Renal pelvis (tissue), 12 donors: ENCODE measurements at places on chromosomes 11 and 22.

DNA sequence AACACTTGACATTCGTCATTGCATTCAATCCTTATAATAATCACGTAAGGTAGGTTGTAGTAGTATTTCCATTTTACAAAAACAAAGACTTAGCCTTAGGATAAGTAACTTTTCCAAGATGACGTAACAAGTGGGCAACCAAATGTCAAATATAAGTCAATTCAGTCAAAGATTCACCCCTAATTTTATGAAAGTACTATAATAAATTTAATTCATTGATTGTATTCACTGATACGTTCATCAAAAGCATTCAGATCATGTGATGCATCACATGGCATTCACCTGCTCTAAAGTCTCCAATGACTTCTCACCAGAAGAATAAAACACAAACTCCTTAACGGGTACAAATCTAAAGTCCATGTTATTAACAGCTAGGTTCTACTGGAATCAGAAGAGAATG, 2.1 kb downstream of the KIF18A start:
- no peak for DNase-seq

- no peak for DNase-seq
These were observed 15.1 kb downstream of the PATE2 start for GRCh38 chr11:125763483-125763882.

GRCh38 chr11:128804481-128804880, 62.6 kb downstream of the KCNJ1 start:
- DNase-seq: no peak

DNA sequence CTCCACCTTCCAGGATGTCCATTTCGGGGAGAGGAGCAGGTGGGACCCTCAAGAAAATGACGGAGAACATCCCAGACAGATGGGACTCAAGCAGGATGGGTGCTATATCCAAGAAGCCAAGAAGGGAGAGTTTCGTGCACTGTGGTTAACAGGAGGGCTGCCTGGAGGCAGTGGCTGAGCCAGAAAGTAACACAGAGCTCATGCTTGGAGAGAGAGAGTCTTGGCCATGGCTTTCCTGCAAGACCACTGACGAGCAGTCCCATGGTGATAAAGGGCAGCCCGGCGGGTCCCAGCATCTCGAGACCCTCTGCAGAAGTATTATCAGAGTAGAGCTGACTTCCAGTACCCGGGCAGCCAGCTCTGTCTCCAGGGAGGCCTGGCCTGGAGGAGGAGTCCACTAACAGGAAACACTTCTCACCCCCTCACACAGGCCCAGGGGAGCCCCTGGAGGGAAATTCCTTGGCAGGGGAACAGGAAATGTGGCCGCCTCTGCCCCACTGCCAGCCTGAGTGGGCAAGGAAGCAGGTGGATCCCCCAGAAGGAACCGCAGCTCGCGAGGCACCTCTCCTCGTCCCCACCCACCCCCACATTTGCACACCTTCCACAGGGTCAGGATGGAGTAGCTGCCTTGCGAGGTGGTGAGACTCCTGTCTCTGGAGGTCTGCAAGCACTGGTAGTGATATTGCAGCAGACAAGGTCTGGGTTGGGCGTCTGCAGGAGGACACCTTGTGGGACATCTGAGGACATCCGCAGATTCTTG, 32.2 kb downstream of the CYTH4 start:
- DNase-seq: no peak

GRCh38 chr22:40238425-40239344, 61.0 kb downstream of the TNRC6B start:
- no peak for DNase-seq
